ENCODE measurements at places on chromosomes 4 and X.

DNA sequence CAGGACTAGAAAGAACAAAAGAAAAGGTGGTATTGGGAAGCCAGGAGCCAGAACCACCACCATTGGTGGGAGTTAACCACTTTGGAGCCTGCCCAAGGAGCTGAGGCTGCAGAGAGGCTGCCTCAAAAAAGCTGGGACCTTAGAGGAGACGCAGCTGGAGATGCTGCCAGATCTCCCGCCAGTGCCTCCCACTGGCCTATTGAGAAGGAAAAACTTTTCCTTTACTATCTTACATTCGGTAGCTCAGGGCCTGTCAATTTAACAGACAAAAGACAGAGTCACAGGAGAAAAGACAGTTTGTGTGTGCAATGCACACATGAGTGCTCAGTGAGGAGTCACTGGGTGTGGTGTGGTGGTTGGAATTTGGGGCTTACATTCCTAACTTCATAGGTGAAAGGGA is 52.4 kb upstream of the HPSE start:
- DNase-seq: no peak

DNA sequence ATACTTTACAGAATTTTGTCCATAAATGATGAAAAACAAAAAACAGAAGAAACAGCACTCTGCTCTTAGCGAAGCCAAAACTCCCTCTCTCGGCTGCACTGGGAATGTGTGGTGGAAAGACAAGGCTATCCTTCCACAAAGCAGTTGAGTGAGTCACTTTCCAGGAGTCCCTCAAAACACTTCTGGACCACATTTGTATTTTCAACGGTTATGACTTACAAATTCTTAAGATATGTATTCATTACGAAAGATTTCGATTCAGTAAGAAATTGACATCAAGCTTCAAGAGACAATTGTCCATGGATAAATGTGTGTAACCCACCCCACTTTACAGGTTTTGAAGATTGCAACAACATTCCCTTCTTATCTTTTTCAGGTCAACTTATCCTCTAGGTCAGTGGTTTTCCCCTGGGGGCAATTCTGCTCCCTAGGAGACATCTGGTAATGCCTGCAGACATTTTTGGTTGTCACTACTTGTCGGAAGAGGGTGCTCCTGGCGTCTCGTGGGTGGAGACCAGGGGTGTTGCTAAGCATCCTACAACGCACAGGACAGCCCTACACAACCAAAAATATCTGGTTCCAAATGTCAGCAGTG is 66.7 kb upstream of the MTNR1A start:
- DNase-seq: no peak

DNA sequence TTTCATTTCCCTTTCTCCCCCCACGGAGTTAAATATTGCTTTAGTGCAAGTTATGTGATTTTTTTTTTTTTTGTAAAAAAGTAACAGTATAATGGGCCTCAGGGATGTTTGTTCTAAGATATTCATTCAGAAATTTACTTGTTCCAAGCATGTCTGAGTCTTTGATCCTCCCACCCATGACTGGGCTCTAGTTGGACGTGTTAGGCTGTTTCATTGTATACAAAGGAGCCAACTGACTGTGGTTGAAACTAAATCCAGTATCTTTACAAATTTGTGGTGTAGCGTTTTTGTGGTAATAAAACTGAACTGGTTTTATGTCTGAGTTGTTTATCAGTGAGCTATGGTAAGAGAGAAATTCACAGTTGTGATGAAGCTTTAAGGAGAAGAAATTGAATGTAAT is 74.1 kb downstream of the DOCK11 start:
- DNase-seq: peak; percentile 56

GRCh38 chr4:106046083-106046482 is 150.8 kb downstream of the NPNT start:
- no peak for DNase-seq

DNA sequence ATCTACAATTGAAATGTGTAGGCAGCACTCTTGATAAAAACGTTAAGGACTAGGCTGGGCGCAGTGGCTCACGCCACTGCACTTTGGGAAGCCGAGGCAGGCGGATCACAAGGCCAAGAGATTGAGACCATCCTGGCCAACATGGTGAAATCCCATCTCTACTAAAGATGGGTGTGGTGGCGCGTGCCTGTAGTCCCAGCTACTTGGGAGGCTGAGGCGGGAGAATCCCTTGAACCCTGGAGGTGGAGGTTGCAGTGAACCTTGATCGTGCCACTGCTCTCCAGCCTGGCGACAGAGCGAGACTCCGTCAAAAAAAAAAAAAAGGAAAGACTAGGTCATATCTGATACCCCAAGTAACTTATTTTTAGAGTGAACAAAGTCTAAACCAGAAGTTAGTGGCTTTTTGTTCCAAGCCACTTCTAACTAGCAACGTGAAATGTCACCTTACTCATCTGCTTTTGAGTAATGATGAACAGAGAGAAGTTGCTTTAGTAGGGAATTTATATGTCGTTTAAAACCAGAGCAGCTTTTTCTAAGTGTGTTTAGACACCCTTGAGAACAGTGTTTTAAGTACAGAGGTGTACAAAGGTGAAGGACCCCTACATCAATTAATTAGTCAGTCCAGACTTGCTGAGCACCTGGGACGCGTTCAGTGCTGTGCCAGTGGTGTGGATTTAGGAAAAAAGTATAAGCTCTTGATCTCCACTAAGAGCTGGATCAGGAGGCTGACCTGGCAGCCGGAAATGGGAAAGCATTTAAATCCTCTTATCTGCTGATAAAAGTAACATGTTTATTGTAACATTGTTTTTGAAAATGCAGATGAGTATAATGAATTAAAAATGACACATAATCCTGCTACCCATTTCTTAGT is 23.5 kb downstream of the SPRY1 start:
- peak; percentile 29 for DNase-seq

GRCh38 chrX:40952855-40953254 is 132.4 kb upstream of the USP9X start:
- peak; percentile 35 for DNase-seq

DNA sequence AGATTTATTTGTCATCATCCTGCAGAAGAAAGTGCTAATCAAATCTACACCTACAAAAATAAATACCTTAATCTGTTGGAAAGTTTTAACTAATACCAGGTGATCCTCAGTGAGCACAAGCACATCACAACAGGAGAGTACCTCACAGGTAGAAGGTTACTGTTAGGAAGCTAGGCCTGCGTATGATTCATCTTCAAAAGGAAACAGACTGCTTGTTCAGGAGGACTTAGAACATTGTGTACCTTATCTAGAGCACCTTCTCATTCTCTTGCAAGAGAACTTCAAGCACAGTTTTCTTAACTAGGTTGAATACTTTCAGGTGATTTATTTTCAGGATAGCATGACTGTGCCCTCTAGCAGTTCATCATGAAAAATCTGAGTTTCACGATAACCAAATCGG is 54.2 kb downstream of the MND1 start:
- no peak for DNase-seq

GRCh38 chrX:71109051-71109450 is 2.3 kb downstream of the IL2RG start:
- DNase-seq: no peak

- no peak for DNase-seq
Observed at GRCh38 chr4:161256716-161257115, 907.1 kb downstream of the FSTL5 start.

GRCh38 chr4:55127521-55127920 is 2.1 kb upstream of the KDR start:
- DNase-seq: no peak

DNA sequence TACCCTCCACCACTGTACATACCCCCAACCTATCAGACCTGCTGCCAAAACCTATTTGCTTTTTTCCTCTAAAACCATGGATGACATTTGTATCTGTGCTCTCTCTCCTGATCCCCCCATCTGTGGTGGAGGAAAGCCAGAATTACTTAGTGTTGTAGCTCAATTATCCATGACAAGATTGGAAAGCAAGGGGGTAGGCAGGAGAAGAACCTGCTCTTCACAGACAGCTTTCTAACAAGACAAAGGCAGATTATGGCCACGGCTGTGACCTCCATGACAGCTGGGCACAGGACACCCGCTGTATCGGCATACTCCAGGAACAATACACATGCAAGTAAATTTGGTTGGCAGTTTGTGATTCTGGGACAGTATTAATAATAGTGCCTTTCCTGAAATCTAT is 186.7 kb downstream of the ENOX2 start:
- no peak for DNase-seq

- DNase-seq: no peak
Observed at GRCh38 chr4:141335166-141335565, 114.5 kb downstream of the ZNF330 start.

DNA sequence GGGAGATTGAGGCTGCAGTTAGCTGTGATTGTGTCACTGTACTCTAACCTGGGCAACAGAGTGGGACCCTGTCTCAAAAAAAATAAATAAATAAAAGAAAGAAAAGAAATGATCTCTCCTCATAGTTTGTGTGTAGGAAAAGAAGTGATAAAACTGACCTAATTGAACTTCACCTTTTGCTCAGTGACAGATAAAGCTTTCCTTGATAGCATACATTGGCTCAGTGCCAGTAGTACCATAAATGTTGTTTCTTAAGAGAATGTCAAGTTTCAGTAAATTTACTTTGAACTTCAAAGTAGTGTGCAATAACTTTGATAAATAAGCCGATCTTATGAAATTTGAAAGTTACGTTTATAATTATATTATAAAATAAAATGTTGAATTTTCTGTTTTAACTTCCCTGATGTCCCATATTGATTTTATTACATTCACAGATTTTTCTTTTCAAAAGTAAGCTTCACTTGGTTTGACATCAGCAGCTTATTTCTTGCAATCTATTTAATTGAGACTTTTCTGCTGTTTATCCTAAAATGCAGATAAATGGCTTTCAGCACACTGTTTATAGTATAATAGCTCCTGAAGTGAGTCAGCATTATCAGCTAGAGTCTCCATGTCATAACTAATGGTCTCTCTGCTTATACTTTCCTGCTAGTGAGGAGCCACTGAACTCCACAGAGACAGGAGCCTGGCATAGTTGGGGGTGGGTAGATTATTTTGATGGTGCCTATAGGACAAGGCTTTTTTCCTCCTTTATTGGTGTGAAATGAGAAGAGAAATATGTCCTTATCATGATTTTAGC is 330.1 kb downstream of the BMPR1B start:
- no peak for DNase-seq

- no peak for DNase-seq
Observed at GRCh38 chr4:149055624-149056023, 613.4 kb upstream of the NR3C2 start.

DNA sequence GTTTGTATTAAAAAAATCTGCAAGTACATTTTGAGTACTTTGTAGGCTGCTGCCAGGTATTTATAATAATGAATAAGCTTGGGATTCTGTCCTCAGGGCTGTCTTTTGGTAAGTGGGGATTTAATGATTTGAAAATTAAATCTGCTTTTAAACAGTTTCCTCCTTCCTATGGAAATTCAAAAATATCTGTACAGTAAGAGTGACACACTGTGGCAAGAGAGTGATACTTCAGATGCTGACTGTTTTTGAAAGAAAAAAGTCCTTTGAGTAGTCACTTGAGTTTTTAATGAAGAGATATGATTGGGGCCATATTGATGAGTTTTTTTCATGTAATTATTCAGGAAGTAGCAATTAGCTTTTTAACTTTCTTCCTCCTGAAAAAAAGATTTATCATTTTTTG is 49.2 kb downstream of the SMARCAD1 start:
- DNase-seq: no peak

DNA sequence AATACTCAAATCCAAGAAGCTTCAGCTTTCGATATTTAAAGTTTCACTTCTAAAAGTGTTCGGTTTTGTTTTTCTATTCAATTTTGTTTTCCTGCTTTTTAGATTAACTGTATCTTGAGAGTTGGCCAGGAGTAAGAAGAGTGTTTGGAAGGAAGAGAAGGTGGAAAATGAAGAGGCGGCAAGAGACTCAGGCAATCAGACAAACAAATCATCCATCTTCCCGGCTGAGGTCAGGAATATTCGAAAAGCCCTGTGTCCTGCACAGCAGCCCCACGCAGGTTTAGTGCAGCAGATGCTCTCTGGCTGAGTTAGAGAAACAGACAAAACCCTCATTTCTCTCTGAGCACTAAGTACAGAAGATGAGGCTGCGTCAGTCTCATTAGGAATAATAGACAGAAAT is 330.3 kb upstream of the NOCT start:
- no peak for DNase-seq

DNA sequence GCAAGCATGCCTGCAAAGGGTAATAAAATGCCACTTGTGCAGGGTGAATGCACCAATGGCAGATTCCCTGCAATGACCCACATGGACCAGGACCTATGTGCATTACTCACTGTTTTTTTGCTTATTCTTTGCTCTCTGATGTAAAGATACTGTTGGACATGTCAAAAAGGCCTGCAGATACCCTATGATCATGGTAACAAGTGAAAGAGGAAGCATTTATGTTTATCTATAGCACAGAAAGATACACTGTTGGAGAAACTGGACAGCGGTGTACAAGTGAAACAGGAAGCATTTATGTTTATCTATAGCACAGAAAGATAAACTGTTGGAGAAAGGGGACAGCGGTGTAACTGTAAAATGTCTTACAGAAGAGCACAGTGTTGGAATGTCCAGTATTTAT is 127.5 kb downstream of the PAPSS1 start:
- DNase-seq: no peak

DNA sequence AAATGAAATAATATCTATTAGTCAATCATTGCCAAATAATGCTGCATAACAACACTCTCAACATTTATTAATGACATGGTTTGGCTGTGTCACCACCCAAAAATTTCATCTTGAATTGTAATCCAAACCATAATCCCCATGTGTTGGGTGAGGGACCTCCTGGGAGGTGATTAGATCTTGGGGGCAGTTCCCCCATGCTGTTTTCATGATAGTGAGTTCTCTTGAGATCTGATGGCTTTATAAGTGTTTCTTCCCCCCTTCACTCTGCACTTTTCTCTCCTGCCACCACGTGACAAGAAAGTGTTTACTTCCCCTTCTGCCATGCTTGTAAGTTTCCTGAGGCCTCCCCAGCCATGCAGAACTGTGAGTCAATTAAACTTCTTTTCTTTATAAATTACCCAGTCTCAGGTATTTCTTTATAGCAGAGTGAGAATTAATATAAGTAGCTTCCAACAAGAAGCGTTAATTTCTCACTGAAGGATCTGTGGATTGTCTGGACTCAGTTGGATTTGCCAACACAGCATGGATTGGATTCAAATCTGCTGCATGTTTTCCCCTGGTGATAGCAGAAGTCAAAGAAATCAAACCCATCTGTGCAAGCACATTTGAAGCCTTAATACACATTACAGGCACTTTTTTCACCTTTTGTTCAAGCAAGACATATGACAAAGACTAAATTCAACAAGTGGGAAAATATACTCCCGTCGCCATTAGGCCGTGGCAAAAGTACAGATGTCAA is 216.6 kb downstream of the PDGFC start:
- no peak for DNase-seq

DNA sequence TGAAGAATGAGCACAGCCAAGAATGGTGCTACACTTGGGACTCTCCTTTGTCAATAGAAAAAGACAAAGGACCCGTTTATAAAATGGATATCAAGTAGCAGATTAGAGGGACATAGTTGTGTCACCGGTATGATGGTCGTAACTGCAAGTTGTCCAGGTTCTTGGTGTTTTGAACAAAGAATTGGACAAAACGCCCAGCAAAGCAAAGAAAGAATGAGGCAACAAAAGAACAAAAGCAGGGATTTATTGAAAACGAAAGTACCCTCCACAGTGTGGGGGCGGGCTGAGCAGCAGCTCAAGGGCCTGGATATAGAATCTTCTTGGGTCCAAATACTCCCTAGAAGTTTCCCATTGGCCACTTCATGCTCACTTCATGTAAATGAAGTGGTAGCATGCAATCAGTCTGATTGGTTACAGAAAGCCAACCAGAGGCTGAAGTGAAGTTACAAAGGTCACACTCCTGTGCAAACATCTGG is 54.7 kb downstream of the SHROOM3 start:
- DNase-seq: peak; percentile 7

All from activated CD8-positive, alpha-beta T cell treated with anti-CD3 and anti-CD28 coated beads for 36 hours (primary cell).